ENCODE measurements at places on chromosomes 11 and 22.

DNA sequence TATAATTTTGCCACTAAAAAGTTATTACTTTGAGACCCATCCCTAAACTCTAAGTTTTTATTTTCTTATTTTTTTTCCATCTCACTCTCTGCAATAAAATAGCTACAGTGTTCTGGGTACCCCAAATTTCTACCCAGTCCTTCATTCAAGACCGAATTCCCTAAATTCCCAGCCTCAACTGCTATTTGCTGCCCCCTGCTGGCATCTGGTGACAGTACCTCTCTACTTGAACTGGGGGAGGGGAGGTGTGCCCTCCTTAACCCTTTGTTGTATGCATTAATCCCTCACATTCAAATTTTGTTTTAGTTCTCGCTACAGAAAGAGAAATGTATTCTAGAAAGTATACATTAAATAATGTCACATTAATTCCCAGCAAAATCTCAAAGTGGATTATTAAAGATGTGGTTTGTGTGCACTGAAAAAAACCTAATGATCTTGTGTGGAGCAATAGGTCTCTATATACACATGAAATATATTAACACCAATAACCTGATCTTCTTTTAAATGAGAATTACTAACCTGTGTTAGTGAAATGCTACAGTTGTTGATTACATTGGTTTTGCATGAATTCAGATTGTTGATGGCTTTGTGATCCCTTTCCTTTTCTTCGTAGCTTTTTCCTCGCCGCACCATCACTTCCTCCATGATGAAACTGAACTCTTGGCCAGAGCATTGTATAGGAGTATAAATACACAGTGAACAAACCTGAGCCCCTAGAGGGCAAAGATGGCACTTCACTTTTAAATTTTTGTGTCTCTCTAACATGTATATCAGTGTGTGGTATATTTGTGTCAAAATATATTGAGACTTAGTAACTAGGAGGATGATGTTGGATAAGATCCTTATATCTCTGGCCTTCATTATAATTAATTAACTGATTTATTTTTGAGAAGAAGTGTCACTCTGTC, 590.0 kb downstream of the METTL15 start:
- peak; percentile 10 for DNase-seq

GRCh38 chr22:35558719-35559118, 18.1 kb downstream of the RASD2 start:
- no peak for DNase-seq

DNA sequence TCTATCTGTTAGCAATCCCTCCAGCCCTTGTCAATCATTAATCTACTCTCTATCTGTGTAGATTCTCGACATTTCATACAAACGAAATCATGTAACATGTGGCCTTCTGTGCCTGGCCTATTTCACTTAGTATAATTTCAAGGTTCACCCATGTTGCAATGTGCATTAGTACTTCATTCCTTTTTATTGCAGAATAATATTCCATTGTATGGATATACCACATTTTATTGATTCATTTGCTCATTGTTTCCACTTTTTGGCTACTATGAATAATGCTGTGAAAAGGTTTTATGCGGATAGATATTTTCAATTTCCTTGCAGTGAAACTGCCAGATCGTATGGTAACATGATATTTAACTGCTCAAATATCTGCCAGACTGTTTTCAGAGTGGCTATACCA, 100.1 kb downstream of the MIAT start:
- no peak for DNase-seq

- DNase-seq = no peak
Measured at GRCh38 chr11:9138612-9139579, 47.5 kb upstream of the SCUBE2 start.

- no peak for DNase-seq
Measured at GRCh38 chr22:49894322-49895054, 23.8 kb downstream of the ALG12 start.

GRCh38 chr11:66864924-66865697, 8.2 kb downstream of the LRFN4 start:
- no peak for DNase-seq

Measured in nucleus accumbens (tissue), 56 donors.